NCI-H1930 (cell line): ENCODE measurements at places on chromosomes 3 and 15.

DNA sequence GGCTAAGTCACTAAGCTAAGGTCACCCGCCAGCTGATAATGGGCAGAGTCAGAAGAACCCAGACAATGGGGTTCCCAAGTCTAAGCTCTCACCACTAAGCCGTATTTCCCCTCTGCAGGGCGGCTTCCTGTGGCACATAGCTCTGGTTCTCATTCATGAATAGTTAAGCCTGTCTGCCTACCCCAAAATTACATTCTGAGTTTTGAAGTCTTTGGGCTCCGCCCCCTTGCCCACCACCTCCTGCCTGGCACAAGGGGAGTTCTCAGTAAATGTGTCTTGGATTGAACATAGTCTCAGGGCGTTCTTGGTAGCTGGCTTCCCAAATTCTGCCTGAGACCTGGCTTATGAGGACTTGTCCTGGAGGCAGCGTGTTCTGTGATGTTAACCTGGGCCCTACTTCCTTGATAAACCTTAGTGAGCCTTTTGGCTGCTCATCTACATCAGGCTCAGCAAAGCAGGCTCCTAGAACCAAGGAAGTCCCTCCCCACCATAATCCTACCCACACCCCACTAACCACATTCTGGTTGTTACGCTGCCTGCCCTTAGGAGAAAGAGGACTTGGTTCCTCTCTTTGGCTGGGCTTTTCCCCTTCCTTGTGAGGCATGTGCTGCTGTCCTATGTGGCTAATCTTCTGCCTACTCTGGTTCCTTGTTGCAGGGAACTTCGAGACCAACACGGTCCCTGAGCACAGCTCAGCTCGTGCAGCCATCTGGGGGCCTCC, 54.9 kb downstream of the STARD5 start:
- DNase-seq, result no peak

- DNase-seq, result no peak
Measured at GRCh38 chr15:77895742-77896141, 181.8 kb downstream of the TBC1D2B start.

GRCh38 chr3:195221015-195221853, 49.7 kb downstream of the XXYLT1 start:
- DNase-seq, result no peak

DNA sequence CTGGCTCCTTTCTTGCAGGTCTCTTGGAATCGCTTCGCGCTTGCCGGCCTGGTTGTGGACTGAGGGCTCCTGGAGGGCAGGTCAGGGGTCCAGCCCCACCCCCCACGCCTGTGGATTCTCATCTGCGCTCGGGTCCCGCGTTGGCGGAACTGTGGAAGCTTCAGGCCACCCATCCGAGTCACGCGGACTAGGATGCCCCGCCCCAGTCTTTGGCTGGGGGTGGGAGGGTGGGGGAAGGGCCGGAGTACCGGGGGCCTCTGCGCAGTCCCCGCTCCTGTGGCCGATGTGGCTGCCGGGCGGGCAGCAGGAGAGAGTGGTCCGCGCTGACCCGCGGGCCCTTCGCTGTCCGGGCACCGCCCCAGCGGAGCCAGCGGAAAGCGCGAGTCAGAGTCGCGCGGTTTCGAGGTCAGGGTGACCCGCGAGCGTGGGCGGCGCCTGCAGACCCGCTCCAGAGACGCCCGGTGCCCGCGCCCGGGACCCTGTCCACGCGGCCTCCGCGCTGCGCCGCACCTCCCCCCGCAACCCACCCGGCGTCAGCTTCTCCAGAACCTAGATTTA, 114.2 kb downstream of the KLF13 start:
- peak; percentile 1 for DNase-seq

GRCh38 chr15:99059010-99059981, 45.6 kb upstream of the SYNM start:
- DNase-seq, result peak; percentile 23

DNA sequence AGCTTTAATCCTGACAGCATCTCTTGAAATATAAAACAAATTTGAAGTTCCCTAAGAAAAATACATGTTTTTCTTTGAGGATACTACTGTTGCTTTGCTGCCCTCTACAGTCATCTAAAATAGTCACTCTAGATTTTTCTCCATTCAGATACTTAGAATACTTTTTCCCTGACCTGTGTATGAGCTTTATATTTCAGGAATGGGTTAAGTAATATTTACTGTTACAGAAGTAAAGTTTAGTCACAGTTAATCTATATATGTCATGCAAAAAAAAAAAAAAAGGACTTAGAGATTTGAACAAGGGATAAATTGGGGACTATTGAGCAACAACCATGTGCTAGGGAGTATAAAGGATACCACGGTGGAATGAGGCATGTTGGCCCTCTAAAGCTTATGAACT, 8.8 kb downstream of the NECTIN3 start:
- no peak for DNase-seq

- DNase-seq, result no peak
Measured at GRCh38 chr3:72606005-72606800, 242.0 kb downstream of the SHQ1 start.

DNA sequence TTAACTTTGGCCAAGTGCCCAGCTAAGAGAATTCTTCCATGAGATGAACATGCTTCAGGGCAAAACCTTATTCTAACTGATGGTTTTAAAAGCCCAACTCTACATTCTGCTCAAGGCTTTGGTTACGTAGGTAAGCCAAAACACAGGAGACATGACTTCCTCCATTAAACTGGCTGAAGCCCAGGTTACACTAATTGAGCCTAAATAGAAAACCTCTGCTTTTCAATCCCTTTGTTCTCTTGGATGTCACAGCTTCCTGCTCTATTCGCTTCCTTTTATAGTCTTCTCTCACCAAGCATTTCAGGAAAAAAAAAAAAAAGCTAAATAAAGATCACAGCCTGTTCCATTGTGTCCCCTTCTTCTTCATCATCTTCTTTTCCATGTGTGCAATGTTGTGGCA, 420.4 kb downstream of the TIGIT start:
- DNase-seq, result no peak

GRCh38 chr3:113985541-113985940, 37.7 kb downstream of the ZDHHC23 start:
- no peak for DNase-seq

GRCh38 chr3:187006864-187007630, 76.7 kb downstream of the ST6GAL1 start:
- DNase-seq, result no peak

DNA sequence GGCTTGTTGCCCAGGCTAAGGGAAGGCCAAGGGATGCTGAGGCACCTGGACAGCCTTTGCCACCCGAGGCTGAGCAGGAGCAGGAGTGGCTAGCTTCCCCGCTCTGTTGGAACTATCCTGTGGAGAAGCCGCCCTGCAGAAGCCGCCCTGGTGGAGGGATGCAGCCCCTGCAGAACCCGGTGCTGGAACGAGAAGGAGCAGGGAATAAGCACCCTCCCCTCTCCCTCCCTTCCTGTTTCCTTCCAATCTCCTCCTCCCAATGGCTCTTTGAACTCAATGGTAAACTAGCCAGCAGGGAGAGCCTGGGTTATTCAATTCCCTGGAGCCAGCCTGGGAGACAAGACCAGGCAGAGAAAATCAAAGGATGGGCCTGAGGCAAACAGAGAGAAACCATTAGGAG, 11.8 kb upstream of the HRG start:
- no peak for DNase-seq

GRCh38 chr15:78768531-78769408, 42.5 kb downstream of the ADAMTS7 start:
- DNase-seq, result no peak

- DNase-seq, result no peak
Measured at GRCh38 chr3:98972720-98973119, 71.2 kb upstream of the DCBLD2 start.

DNA sequence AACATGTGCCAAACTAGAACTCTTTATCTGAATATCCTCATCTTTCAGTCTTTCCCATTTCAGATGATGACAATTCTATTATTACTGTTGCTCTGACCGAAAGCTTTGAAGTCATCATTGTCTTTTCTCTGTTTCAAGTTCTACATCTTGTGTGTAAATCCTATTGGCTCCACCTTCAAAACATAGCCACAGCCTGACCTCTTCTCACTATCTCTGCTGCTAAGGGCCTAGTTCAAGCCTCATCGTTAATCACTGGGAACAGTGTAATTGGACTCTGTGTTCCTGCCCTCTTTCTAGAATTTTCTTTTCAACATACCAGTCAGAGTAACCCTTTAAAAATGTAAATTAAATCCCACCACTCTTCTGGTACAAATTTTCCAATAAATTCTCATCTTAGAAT, 105.1 kb downstream of the OXSM start:
- DNase-seq, result no peak

GRCh38 chr3:184236636-184237035, 7.3 kb downstream of the VWA5B2 start:
- no peak for DNase-seq

GRCh38 chr3:188385295-188385694, 231.3 kb downstream of the LPP start:
- no peak for DNase-seq

- DNase-seq, result no peak
Measured at GRCh38 chr15:79572691-79573404, 140.7 kb downstream of the MINAR1 start.

DNA sequence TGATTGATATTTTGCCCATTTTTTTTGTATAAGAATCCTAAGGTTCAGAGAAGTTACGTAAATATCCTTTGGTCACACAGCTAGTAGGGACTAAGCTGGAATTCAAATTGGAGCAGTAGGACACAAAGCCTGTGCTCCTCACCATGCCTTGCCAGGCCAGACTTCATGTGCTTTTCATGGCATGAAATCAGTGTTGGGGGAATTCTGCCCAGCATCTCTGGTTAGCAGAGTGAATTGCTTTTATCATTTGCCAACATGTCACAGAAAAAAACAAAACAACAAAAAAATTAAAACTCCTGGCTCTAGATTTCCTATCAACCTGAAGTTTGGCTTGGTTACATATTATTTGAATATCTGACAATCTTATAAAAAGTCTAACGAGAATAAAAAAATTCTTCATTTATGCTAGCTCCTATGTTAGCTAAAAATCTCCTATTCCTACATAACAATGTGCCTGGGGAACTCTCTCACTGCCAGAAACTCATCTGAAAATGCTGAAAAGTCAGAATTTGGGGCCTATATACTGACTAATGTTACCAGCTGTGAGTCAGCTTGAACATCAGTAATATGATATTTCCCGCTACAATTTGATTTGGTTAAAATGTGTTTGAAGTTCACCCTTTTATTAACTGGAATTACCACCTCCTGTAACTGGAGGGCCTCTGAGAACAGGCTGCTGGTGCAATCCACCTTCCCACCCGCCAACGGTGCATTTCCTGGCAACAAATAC, 141.7 kb downstream of the TIGIT start:
- no peak for DNase-seq

GRCh38 chr3:23995219-23995618, 50.1 kb downstream of the NR1D2 start:
- no peak for DNase-seq

DNA sequence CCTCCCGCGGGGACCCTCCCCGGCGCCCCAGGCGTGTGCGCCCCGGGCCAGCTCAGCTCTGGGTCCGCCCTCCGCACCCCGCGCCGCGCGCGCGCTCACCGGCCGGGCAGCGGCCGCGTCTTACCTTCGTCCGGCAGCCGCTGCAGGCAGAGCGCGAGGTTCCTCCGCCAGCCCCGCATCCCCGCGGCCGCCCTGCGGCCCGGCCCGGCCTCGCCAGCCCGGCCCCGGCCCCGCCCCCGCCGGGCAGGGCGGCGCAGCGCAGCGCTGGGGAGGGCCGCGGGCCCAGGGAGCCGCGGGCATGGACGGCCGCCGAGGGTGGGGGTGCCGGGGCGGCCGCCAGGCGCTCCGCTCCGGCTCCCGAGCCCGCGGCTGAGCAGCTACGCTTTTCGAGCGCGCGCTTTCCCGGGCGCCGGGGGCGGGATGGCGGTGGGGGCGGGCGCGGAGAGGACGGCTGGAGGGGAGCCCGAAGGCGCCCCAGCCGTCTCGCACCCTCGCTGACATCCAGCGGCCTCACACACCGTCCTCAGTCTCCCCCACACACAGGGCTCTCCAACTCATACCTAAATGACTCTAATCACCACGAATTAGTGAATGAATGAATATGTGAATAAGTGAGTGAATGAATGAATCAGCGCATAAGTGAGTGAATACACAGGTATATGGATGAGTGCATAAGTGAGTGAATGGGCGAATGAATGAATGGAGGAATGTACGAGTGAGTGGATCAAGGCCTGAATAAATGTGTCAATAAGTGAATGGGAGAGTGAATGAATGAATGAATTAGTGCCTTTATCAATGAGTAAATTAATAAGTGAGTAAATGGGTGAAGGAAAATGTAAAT, 48.5 kb upstream of the CCDC174 start:
- DNase-seq, result peak; percentile 4

DNA sequence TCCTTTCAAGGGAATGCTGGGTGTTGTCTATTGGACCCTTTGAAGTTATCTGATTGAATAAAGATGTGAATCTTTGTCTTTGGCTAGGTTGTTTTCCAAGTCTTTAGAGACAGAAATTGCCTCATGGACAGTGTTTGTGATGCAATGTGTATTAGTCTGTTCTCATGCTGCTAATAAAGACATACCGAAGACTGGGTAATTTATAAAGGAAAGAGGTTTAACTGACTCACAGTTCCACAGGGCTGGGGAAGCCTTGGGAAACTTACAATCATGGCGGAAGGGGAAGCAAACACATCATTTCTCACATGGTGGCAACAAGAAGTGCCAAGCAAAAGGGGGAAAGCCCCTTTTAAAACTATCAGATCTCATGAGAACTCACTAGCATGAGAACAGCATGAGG, 88.8 kb upstream of the PLXND1 start:
- no peak for DNase-seq

DNA sequence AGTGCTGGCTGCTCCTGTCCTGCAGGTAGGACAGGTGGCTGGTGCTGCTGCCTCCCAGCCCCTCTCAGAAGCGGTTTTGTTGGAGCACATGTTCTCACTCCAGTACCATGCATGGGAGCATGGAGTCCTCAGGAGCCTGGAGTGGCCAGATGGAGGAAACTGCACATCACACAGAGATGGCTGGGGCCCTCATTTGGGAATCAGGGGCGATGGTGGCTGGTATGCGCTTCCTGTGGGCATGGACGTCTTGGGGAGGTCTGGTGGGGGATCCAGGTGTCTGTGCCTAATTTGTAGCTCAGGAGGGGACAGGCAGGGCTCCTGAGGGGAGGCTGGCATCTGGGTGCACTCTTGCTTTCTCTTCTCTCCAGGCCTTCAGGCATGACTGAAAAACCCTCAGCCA, 168.2 kb downstream of the KLF13 start:
- no peak for DNase-seq

DNA sequence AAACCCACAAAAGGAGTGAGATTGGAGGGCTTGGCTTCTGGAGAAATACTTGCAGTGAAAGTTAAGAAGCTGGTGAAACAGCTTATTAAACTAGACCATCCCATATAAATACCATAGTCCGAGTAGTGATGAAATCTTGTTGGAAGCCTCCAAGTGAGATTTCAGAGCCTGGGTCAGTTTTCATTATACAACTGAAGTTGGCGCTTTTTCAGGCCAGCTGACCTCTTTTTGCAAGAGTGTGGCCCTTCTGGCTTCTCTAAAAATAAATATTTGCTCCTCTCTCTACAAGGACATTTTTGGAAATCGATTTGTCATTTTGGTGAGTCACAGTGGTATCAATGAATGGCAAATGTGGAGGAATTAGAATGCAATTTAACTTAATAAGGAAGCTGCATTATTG, 51.2 kb upstream of the THRB start:
- no peak for DNase-seq

- no peak for DNase-seq
Measured at GRCh38 chr3:46123646-46124045, 84.5 kb downstream of the CCR1 start.

GRCh38 chr3:139219463-139219862, 124.4 kb upstream of the MRPS22 start:
- DNase-seq, result no peak

- peak; percentile 29 for DNase-seq
Measured at GRCh38 chr3:172666181-172666872, 44.5 kb downstream of the NCEH1 start.

- no peak for DNase-seq
Measured at GRCh38 chr3:47227678-47228077, 54.9 kb downstream of the KIF9 start.
